Activated naive CD4-positive, alpha-beta T cell (primary cell): ENCODE measurements at places on chromosomes 7 and 10.

- DNase-seq = no peak
These were observed 170.9 kb downstream of the ZMYND11 start for GRCh38 chr10:306007-306674.

- DNase-seq = no peak
These were observed 156.8 kb downstream of the NXPH1 start for GRCh38 chr7:8590225-8590624.

DNA sequence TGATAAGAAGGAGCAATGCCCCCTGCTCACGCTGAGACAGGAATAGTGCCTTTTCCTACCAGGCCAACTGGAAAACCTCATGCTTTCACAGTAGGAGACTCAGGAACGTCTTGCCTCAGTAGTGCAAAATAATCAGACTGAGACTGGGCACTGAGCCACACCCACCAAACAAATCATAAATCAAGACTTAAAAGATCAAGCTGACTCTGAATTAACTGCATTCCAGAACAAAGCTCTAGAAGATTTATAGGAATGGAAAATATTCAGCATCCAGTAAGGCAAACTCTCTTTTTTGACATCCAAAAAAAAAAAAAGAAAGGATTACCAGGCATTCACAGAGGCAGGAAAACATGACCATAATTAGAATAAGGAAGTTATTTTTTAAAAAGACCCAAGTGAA is 30.5 kb upstream of the SLC18A3 start:
- DNase-seq = no peak

GRCh38 chr7:107122486-107122911 is 46.3 kb upstream of the HBP1 start:
- no peak for DNase-seq

GRCh38 chr10:76946270-76946669 is 691.3 kb downstream of the KCNMA1 start:
- no peak for DNase-seq

DNA sequence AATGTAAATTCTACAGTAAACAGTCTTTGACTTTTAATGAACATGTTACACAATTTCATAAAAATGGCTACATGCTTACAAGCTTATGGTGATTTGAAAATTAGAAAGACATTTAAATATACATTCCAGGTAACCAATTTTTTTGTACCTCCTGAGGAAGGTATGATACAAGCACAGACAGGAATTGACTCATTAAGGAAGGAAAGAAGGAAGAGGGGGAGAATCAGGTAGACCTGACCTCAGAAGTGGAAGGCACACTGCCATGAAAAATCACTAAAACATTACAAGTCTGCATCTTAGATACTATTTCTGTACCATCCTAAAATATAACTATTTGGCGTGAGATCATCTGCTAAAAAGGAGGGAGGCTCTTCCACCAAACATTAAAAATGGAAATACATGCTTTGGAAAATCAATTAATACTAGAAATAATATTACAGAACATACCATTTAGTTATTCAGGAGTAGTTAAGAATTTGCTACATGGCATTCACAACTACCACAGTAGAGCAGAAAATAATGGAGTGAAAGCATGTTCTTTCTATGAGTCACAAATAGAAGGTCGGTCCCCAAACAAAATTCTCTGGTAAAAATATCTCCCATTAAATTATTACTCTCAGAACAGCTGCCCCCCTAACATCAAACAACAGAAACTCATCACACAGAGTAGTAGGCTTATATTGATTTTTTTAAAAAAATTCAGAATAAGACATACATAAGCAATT is 15.2 kb downstream of the RAB11FIP2 start:
- no peak for DNase-seq

- no peak for DNase-seq
These were observed 56.2 kb downstream of the MRC1 start for GRCh38 chr10:17865351-17865750.

GRCh38 chr7:49187543-49188268 is 263.4 kb downstream of the CDC14C start:
- DNase-seq = no peak

DNA sequence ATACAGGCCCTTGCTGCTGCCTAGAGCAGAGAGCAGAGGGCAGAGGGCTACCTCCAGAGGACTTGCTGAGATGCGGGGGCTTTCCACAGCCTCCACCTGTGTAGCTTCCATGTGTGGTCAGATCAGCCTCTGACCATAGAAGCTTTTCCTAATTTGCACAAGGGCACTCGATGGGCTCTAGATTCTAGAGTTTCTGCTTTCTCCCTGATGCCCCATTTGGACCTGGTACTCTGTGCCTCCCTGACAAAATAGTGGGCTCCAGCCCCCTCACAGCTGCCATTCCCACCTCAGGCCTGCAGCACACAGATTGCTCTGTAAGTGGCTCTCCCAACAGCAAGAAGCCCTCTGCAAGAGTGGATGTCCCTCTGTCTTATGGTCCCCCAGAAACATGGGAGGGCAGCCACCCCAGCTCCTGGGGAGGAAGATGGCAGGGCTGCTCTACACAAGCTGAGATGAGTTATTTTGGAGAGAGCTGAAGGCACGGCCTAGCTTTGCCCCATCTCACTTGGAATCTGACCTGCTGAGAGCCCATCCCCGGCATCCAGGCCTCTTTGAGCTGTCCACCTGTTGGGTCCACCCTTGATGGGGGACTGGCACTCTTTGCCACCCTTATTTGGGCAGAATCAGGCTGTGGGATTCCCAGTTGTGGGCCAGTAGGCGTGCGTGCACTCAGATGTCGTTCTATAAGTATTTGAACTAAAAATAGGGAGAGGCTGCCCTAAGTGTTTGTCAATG is 16.7 kb downstream of the TMEM273 start:
- DNase-seq = no peak

GRCh38 chr10:119203006-119203405 is 4.4 kb upstream of the GRK5 start:
- no peak for DNase-seq

DNA sequence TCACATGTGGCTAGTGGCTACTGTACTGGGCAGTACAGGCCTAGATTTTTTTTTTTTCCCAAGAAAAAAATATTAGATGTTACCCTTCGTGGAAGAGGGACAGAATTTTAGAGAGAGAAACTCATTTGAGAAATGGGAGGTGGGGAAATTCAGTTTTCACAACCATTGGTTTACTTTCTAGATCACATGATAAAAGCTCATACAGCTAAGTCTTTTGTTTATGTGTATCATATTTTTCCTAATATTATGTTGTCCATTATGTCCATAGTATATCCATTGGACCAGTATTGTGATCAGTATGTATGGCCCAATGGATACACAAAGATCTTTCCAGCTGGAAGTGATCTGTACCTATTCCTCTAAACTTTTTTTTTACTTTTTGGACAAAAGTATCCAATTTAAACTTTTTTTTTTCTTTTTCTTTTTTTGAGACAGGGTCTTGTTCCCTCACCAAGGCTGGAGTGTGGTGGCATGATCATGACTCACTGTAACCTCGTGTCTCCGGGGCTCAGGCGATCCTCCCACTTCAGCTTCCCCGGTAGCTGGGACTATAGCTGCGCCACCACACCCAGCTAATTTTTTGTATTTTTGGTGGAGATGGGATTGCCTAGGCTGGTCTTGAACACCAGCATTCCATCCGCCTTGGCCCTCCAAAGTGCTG is 4.1 kb downstream of the CALU start:
- DNase-seq = no peak

DNA sequence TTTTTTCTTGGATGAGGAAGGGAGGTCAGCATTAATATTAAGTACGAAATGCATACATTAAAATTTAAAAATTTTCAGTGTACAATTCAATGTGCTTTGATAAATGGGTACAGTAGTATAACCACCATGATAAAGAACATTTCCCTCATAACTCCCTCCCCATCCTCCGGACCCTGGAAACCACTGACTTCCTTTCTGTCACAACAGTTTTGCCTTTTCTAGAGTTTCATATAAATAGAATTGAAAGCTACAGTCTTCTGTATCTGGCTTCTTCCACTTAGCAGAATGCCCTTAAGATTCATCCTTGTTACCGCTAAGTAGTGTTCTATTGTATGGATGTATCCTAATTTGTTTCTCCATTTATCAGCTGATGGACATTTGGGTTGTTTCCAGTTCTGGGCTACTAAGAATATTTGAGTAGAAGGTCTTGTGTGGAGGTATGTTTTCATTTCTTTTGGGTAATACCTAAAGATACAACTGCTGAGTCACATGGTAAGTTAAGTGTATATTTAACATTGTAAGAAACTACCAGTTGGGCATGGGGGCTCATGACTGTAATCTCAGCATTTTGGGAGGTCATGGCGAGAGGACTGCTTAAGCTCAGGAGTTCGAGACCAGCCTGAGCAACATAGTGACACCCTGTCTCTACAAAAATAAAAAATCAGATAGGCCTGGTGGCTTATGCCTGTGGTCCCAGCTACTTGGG is 30.8 kb downstream of the ABI1 start:
- no peak for DNase-seq

GRCh38 chr7:104943502-104944343 is 70.3 kb upstream of the KMT2E start:
- DNase-seq = peak; percentile 40

GRCh38 chr10:20303453-20304152 is 487.4 kb downstream of the PLXDC2 start:
- DNase-seq = no peak

DNA sequence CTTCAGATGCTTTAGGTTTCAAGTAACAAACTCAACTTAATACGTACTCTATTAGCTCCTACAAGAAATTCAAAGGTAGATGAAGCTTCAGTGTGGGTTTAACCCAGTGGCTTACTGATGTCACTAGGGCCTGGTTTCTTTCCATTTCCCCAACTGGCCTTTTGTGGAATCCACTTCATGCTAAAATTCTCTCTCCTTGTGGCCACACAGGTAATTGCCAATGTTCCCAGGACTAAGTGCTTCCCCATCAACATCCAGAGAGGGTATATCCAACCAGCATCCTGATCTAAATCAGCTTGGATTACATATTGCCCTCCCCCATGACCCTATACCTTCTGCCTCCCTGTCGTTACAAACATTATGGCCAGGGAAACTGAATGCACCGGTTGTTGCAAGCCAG is 10.7 kb downstream of the FBXL13 start:
- DNase-seq = no peak

DNA sequence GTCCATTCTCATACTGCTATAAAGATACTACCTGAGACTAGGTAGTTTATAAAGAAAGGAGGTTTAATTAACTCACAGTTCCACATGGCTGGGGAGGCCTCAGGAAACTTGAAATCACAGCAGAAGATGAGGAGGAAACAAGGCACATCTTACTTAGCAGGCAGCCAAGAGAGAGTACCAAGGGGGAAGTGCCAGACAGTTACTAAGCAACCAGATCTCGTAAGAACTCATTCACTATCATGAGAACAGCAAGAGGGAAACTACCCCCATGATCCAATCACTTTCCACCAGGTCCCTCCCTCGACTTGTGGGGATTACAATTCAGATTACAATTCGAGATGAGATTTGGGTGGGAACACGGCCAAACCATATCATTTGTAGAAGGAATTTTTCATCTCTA is 36.3 kb downstream of the NHLRC2 start:
- DNase-seq = no peak

DNA sequence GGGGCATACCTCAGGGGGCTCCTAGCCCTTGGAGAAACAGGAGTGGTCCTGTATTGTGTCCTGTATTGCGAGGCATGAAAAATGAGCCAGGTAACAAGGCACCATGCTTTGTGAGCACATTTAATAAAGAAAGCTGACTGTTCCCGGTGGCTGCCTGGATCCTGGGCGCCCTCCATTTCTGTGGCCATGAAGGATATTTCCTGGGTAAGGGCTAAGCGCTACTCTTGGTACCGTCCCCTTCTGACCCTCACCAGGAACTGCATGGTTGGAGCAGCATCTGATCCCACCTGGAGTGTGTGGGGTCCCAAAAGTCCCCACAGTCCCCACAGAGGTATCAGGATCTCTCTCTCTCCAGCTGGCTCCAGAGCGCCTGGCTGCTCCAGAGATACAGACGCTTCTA is 139.5 kb downstream of the MAPK8 start:
- DNase-seq = no peak
